Aorta (tissue), 5 donors: ENCODE measurements at places on chromosomes 11 and 22. TPM values are rescaled to one million over a fixed set of nuclear protein-coding genes. Genes with fewer than 3 reads are reported as not detected.

The NOX4 gene
- total RNA-seq: 46.1 TPM

The OR2AG2 gene
- 0.10 TPM for total RNA-seq

The NCAPH2 gene
- 35.5 TPM for total RNA-seq

The SLC17A6 gene
- not detected for total RNA-seq

- no peak overlapping the region for H3K4me3 ChIP-seq
- H3K27me3 ChIP-seq: no peaks in the 10 kb centered on the region
- no peak for DNase-seq
- no peak overlapping the region for H3K27ac ChIP-seq
These were observed 24.4 kb upstream of the PAMR1 start for GRCh38 chr11:35549787-35550186.

- no peak overlapping the region for H3K27ac ChIP-seq
- H3K27me3 ChIP-seq: no peaks in the 10 kb centered on the region
- no peaks in the 10 kb centered on the region for H3K36me3 ChIP-seq
- no peak for DNase-seq
These were observed 45.1 kb downstream of the PHF21B start for GRCh38 chr22:44964722-44965078.

The RASD2 gene
- total RNA-seq: 29.8 TPM

The FBLN1 gene
- total RNA-seq: 1,512 TPM

The PPME1 gene
- total RNA-seq: 35.8 TPM

DNA sequence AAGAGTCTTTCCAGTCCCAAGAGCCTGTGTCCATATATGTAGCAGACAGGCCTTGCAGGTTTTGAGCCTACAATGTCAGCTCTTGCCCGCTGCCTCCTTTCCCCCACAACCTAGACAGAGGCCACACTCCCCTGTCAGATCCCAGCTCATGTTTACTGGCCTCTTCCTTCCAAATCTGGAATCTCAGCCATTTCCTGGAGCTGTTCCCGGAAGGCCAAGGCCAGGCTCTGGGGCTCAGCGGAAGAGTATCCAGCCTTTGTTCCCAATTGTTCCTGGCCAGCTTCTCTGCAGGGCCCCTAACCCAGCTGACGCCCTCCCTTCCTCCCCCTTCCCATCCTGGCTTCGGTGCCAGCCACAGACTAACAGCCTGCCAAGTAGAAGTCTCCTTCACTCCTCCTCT is 1.0 kb upstream of the ROBO4 start:
- no peaks in the 10 kb centered on the region for H3K27me3 ChIP-seq
- H3K36me3 ChIP-seq: no peaks in the 10 kb centered on the region
- H3K4me3 ChIP-seq: no peak overlapping the region
- no peaks in the 10 kb centered on the region for H3K4me1 ChIP-seq
- no peak overlapping the region for H3K27ac ChIP-seq

The MIOX gene
- not detected for total RNA-seq

DNA sequence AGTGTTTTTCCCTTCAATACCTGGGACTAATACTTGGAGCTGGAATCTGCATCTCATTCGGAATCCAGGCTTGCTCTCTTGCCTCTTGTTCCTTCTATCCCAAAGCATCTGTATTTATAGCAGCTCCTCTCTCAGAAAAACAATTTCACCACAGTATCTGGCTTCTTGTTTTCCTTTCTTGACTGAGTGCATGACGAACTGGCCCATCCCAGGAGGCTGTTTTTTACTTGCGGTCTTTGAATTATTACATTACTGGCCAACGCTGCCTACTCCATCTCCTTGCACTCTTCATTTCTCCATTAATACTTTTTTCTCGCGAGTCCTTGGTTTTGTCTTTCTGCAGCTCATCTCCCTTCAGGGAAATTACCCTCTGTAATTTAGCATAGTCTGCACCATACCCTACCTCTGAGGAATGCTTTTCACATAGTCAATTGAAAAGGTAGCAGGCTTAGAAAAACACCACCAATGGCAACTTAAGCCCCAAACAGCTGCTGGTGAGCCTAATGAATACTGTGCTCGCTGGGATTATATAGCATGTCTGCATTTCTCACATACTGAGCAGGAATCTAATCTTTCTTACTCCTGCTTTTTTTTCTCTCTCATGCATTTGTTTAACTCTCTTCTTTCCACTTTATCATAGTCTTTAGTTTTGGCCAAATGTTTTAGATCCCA is 277.4 kb upstream of the SESN3 start:
- no peaks in the 10 kb centered on the region for H3K36me3 ChIP-seq
- no peak overlapping the region for H3K4me3 ChIP-seq
- no peaks in the 10 kb centered on the region for H3K27me3 ChIP-seq
- no peak for DNase-seq
- H3K4me1 ChIP-seq: no peaks in the 10 kb centered on the region
- H3K27ac ChIP-seq: no peak overlapping the region

GRCh38 chr22:47124451-47124881 is 362.0 kb downstream of the TBC1D22A start:
- H3K36me3 ChIP-seq: no peaks in the 10 kb centered on the region
- no peak overlapping the region for H3K4me3 ChIP-seq
- H3K27ac ChIP-seq: no peak overlapping the region

DNA sequence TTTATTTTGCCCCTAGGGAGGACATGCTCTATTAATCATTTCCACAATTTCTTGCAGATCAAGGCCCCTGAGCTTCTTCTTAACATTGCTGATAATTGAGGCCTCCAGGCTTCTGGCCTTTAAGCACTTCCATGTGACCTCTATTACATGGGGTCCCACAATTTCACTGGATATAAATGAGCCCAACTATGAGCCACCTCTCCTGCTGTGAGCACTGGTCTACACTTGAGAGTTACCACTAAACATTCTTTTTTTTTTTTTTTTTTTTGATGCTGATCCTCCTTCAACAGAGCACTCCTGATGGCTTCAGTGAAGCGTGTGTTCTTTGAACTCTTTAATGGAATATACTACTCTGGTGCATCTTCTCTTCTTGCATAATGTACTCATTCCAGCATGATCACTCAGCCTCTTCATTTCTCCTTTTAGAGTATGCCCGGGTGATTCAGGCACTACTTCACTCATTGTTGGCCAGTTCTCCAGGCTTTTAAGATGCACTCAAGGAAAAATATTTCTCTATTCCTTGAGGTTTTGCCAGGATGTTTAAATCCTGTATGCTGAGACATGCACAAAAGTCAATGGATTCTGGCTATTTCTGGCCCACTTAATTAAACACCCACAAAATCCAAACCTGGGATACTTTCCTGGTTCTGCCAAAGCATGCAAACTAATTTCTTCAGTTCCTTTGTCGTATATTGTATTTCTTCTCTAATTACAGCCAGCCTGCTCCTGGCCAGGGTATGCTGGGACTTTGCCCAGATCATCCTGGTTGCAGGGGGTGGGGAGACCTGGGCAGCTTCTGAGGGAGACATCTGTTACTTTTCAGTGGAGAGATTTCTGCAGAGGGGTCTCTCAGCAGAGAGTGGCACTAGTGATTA is 257.8 kb upstream of the LUZP2 start:
- H3K27ac ChIP-seq: no peak overlapping the region
- no peak overlapping the region for H3K4me3 ChIP-seq
- DNase-seq: no peak

GRCh38 chr11:87351676-87352075 is 313.9 kb downstream of the TMEM135 start:
- H3K4me1 ChIP-seq: no peaks in the 10 kb centered on the region
- no peak overlapping the region for H3K27ac ChIP-seq
- H3K4me3 ChIP-seq: no peak overlapping the region
- H3K36me3 ChIP-seq: no peaks in the 10 kb centered on the region
- no peak for DNase-seq

DNA sequence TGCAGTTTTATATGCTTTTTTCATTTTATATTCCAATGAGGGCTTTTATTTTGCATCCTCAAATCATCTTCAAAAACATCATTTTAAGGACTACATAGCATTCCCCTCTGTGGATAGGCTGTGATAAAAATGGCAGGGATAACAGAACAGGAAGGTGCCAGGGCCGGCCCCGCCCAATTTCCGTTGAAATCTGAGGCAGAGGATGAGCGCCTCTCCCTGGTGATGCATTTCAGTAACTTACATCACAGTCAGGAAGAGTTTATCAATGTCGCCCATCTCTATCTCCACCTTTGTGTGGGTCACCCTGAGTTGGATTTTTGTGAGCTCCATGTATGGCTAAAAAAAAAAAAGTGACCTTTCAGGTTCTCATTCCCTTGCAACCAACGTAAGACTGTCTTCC is 201.6 kb downstream of the DSCAML1 start:
- no peak for DNase-seq
- no peaks in the 10 kb centered on the region for H3K36me3 ChIP-seq
- H3K4me3 ChIP-seq: no peak overlapping the region
- H3K27me3 ChIP-seq: peaks cover 2% of the 10 kb centered on the region

The TNNI2 gene
- total RNA-seq: 2.2 TPM

The OR4D5 gene
- not detected for total RNA-seq

- no peaks in the 10 kb centered on the region for H3K27me3 ChIP-seq
- no peaks in the 10 kb centered on the region for H3K4me1 ChIP-seq
- no peak overlapping the region for H3K4me3 ChIP-seq
- H3K27ac ChIP-seq: no peak overlapping the region
- no peaks in the 10 kb centered on the region for H3K36me3 ChIP-seq
These were observed 176.2 kb upstream of the NECTIN1 start for GRCh38 chr11:119905162-119905561.
